ENCODE measurements at places on chromosomes 1 and 21.

GRCh38 chr1:36387141-36387949 lies 1.6 kb upstream of the STK40 start:
- no peak for DNase-seq

- DNase-seq = no peak
Observed at GRCh38 chr1:63828322-63829044, 54.7 kb downstream of the ROR1 start.

GRCh38 chr1:225908773-225909172 lies 15.3 kb downstream of the PYCR2 start:
- DNase-seq = no peak

GRCh38 chr1:9136932-9137331 lies 8.0 kb upstream of the GPR157 start:
- DNase-seq = no peak

- no peak for DNase-seq
Observed at GRCh38 chr1:50658459-50659076, 235.3 kb upstream of the DMRTA2 start.

- no peak for DNase-seq
Observed at GRCh38 chr21:23574932-23575331, 2032.3 kb downstream of the MRPL39 start.

GRCh38 chr21:35648512-35648911 lies 411.8 kb downstream of the SETD4 start:
- DNase-seq = no peak

- DNase-seq = no peak
Observed at GRCh38 chr1:2588661-2589430, 2.3 kb downstream of the PRXL2B start.

DNA sequence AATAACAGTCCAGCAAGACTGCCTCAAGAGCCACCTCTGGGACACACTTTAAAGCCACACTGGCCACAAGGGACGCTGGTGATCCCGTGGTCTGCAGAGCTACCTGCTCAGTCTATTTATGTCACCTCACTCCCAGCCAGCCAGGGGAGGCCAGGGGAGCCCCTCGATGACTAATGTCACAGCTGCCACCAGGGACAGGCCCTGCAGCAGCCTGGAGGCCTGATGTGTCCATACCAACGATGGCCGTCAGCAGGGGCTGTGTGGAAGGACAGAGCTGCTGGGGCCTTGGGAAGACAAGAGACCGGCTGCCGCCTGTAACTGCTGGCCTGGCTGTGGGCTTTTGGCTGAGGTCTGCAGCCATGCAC lies 71.0 kb downstream of the SIK1 start:
- DNase-seq = no peak

DNA sequence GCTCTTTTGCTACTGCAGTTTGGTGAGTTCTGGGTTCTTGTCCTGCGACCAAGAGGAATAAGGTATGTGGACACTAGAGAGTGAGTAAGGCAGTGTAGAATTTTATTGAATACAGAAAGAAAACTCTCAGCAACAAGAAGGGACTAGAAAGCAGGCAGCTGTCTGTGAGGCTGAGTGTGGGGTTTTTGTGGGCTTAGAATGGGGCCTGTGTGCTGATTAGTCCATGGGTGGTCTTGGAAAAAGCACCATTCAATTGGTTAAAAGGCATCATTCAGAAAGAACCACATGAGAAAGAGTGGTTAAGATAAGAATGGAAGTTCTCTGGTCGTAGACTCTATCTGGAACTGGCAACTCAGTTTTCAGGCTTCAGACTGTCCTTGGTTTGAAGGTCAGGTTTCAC lies 298.8 kb downstream of the TGFB2 start:
- no peak for DNase-seq

DNA sequence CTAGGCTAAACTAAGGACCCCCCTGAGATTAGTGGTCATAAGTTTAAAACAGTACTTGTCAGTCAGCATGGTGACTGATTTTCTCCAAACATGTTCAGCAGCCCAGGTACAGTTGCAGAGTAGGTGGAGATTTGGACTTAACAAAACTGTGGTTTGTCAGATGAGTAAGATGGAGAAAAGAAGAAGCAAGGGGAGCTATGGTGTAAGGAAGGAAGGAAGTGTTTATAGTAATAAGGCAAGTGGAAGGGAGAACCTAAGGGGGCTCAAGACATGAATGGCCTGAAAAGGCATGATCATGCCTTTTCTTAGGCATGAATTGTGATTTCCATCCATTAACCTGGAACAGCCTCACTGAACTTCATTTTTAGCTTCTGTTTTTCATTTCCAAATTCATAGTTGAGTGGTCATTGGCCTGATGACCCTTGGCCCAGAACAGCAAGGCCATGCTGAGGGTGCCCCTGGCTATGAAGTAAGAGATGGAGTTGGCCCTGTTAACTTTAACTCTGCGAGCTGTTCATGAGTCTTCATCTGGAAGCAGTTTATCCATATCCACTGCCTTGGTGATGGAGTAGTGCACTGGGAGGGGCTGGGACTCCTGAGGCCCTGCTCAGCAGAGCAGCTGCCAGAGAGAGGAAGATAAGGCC lies 60.7 kb downstream of the LRRC8D start:
- DNase-seq = no peak

GRCh38 chr1:9758559-9759121 lies 65.1 kb downstream of the CLSTN1 start:
- DNase-seq = no peak

DNA sequence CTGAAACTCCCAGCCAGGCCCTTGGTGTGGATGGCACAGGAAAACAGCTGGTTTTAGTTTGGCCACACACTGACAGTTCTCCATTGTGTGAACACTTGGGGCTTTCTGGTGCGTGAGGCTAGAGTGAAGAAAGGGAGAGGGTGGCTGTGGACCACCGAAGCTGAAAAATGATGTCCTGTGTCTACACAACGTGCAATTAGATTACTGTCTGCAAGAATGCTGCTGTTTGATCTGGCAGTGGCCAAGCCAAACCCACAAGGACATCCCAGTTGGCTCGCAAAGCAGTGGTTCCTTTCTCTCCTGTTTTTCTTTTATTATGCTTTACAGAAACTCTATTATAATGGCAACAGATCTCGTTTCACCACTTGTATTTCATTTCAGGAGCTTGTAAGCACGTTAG lies 58.9 kb downstream of the ERG start:
- no peak for DNase-seq

DNA sequence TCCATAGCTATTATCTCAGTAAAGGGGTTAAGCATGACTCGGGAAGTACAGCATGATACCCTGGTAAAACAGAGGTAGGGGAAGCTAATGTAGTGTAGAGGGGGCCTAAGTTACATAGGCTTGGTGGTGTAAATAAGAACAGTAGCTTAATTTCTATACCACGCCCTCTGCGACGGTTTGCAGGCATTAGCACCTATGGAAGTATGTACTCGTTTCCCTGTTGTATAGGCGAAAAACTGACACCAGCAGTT lies 470 bp upstream of the NAXE start:
- DNase-seq = no peak

DNA sequence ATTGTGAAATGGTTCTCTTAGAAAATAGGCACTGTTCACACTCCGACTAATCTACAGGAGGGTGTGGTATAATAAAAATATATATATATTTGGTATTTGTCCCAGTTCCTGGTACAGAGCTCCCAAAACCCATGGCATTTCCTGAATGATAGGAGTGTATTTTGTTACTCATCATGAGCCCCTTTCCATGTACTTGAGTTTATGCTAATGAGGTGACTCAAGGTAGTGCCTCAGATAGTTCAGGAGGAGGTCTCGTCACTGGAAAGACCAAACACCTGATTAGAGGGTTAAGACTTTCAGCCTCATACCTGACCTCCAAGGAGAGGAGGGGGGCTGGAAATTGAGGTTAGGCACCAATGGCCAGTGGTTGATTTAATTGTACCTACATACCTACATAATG lies 57.9 kb downstream of the TTC3 start:
- no peak for DNase-seq

- no peak for DNase-seq
Observed at GRCh38 chr1:58586271-58586670, 9.2 kb upstream of the TACSTD2 start.

DNA sequence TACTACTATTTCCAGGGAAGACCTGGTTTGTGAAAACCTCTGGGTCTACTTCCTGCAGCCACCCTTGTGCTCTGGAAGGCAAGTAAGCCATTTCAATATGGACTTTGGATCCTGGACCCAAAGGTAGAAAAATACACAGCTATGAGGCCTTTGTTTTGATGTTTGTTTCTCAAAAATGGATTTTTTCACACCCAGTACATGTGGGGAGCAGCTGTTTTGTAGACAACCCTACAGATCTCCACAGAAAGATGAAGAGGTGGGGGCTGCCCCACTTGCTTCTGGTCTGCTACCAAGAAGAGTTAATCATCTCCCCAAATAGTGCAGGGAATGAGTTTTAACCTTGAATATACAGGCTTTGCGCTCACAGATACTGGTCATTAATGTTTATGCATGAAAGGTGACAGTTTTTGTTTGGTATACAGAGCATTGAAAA lies 29.2 kb downstream of the ZNF281 start:
- no peak for DNase-seq
